ENCODE measurements at places on chromosomes 3 and 15.

- DNase-seq: no peak
Observed at GRCh38 chr3:129656659-129657247, 50.3 kb upstream of the PLXND1 start.

DNA sequence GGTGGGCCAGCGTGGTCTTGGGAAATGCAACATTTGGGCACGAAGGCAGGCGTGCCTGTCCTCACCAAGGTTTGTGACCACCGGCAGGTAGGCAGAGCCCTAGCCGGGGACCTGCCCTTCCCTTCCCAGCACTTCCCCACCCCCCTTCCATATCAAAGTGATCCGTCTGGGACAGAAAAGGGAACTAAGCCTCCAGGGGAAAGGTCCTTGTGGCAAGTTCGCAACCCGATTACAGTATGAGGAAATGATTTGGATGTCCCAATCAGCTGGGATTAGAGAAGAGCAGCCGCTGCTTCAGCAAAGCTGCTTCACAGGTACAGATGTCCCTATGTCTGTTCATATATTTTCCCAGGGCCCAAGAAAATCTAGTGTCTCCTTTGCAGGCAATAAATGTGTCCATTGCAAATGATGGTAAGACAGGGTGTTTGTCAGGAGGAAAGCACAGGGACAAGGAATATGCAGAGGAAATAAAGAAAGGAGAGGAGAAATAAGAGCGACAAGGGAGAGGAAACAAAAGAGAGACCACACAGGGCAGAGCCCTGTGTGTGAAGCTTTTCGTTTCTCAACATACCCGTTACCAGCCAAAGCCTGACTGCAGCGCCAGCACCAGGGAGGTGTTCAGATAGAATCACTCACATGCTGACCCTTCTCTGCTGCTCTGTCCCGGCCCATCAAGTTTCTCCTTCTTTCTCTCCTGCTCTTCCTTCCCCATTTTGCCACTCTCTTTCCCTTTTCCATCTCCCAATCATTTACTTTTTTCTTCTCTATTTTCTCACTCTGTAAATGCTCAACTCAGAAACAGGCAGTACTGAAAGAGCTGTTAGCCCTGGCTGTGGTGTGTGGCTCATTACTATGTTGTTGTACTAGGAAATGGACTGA lies 17.4 kb upstream of the SECISBP2L start:
- DNase-seq: no peak

- no peak for DNase-seq
Observed at GRCh38 chr3:186102687-186103086, 6.2 kb downstream of the ETV5 start.

DNA sequence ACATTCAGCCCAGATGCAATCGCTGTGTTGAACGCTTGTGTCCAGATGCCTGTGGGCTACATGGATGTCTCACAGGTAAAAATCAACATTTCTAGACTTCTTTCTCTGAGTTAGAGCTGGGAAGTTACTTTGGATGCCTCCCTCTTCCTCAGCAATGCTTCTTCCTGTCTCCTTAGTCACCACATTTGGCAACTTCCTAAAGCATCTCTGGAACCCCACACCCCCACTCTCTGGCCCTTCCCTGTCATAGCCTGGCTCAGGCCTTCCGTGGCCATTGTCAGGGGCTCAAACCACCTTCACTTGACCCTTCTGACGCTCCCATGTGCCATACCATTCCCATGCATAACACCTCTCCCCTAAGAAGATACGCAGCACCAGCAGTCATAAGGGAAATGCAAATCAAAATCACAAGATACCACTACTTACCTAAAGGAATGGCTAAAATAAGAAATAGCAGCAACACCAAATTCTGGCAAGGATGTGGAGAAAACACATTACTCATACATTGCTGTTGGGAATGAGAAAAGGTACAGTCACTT lies 21.6 kb upstream of the RGMA start:
- DNase-seq: no peak
